ENCODE measurements at places on chromosomes 7 and 10. TPM values are rescaled to one million over a fixed set of nuclear protein-coding genes. Genes with fewer than 3 reads are reported as not detected.

Gene CPA2
- 0.67 TPM for total RNA-seq

Gene CDHR3
- total RNA-seq, result 3.7 TPM

Gene AKR1C8
- not detected for total RNA-seq

DNA sequence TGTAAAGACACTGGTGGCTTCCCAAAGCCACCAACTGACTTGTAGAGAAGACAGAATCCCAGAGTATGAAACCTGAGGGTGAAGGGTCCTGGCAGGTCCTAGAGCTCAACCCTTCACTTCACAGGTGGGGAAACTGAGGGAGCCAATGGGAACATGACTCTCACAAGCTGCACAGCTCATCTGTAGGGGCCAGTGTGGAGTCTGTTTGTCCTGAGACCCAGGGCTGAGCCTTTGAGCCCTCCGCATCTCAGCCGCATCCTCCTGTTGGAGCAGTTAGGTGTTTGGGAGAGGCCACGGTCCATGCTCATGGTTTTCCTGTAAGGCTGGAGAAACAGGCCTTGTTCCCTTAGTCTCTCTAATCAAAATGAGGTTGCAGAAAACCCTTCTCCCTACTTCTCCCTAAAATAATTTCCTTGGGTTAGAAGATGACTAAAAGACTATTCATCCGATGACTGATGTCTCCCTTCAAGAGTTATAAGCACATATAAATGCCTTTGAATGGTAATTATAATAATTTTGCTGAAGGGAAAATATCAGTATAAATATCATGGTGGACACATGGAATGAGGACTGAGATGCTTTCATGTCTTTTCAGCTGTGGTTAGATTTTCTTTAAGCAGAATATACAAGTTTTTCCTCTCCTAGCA, 10.3 kb downstream of the HTRA1 start:
- no peak for DNase-seq

- DNase-seq, result no peak
Measured at GRCh38 chr7:41097501-41097900, 605.4 kb downstream of the INHBA start.

GRCh38 chr7:41189866-41190265, 513.0 kb downstream of the INHBA start:
- no peak for DNase-seq

Gene PON1
- total RNA-seq, result not detected

DNA sequence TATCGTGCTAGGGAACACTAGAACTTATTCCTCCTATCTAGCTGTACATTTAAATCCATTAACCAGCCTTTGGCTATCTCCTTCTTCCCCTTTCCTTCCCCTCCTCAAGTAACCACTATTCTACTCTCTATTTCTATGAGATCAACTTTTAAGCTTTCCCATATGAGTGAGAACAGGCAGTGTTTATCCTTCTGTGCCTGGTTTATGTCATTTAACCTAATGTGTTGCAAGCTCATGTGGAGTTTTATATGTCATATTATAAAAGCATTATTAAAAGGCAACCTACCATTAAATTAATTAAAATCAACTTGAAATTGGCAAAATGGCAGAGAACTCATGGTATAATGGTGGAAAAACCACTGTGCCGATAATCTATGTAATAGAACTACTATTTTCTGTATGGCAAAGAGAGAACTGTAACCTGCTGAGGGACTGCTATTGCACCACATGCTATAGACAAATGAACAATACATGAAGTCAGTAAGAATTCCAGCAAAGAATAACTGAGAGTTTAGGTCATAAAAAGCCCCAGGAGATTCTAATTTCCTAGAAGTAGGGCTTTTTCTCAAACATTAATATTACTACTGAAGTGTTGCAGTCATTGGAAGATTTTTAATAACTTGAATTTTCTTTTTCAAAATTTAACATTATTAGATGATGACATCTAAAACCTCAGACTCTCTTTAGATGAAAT, 81.8 kb downstream of the LRRN3 start:
- no peak for DNase-seq

DNA sequence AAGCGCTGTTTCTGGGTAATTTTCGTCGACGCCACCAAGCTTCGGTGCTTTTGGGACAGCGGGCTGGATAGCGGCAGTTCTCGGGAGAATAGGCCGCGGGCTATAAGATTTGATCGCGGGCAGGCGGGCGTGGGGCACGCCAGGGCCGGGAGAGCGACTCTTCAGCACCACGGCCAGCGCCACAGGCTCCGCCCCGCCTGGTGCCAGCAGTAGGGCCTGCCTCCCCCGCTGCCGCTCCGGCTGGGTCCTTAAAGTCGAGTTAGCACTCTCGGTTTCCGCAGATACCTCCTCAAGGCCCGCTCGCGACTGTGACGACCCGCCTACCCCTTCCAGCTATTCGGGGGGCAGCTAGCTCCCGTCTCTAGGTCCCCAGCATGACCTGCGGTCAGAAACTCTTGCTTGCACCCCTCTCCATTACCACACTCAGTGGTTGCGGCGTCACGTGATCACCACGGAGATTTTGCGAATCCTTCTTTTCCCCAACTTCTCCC, 9.4 kb downstream of the NXPH1 start:
- peak; percentile 80 for DNase-seq

Gene PLXDC2
- total RNA-seq, result 101 TPM

DNA sequence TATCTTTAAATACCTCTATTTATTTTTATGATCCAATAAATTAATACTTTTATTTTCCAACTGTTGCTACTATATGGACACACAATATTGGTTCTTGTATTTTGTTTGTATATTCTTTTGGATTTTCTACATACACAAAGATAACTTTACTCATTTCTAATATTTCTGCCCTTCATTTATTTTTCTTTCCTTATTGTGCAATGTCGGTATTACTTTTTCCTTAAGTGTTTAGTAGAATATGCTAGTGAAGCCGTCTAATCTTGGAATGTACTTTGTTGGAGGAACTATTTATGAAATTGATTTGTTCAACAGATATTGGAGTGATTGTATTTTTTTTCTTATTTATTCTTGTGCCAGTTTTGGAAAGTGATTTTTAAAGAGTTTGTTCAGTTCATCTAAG, 94.0 kb downstream of the ORC5 start:
- no peak for DNase-seq

GRCh38 chr10:47454008-47454779, 29.7 kb downstream of the ANXA8 start:
- DNase-seq, result no peak

Gene TMEM26
- 0.81 TPM for total RNA-seq

Gene ACHE
- total RNA-seq, result 2.8 TPM

Gene ZNF804B
- total RNA-seq, result not detected

- DNase-seq, result no peak
Measured at GRCh38 chr7:94466516-94466915, 43.1 kb upstream of the CASD1 start.

- DNase-seq, result peak; percentile 52
Measured at GRCh38 chr7:158470336-158470735, 117.3 kb downstream of the PTPRN2 start.

Gene JAKMIP3
- total RNA-seq, result 0.62 TPM

DNA sequence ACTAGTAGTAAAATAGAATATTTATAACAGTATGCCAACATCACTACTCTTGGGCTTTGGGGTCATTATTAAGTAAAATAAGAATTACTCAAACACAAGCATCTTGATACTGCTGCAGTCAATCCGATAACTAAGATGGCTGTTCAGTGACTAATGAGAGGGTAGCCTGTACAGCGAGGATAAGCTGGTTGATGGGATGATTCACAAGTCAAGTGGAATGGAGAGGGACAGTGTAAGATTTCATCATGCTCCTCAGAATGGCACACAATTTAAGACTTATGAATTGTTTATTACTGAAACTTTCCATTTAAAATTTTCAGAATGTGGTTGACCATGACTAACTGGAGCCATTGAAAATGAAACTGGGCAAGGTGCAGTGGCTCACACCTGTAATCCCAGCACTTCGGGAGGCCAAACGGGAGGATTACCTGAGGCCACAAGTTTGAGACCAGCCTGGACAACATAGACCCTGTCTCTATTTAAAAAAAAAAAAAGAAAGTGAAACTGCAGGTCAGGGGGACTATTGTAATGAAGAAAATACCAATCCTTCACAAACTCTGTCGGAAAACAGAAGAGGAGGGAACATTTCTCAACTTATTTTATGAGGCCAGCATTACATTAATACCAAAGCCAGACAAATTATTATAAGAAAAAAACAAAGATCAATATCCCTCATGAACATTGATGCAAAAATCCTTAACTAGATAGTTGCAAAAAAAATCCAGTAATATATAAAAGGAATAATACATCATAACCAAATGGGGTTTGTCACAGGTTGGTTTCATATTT, 11.2 kb downstream of the AVL9 start:
- DNase-seq, result no peak

DNA sequence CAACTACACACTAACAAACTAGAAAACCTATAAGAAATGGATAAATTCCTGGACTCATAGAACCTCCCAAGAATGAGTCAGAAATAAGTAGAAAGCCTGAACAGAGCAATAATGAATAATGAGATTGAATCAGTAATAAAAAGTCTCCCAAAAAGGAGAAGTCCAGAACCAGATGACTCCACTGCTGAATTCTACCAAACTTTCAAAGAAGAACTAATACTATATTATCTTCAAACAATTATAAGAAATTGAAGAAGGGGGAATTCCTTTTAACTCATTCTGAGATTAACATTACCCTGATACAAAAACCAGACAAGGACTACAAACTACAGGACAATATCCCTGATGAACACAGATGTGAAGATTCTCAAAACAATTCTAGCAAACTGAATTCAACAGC, 47.8 kb upstream of the CDK6 start:
- no peak for DNase-seq

Gene ELAPOR2
- total RNA-seq, result 17.8 TPM

- no peak for DNase-seq
Measured at GRCh38 chr10:15374156-15374555, 3.1 kb upstream of the FAM171A1 start.

Gene TMEM196
- total RNA-seq, result 1.6 TPM

Gene ADIRF
- total RNA-seq, result 212 TPM

DNA sequence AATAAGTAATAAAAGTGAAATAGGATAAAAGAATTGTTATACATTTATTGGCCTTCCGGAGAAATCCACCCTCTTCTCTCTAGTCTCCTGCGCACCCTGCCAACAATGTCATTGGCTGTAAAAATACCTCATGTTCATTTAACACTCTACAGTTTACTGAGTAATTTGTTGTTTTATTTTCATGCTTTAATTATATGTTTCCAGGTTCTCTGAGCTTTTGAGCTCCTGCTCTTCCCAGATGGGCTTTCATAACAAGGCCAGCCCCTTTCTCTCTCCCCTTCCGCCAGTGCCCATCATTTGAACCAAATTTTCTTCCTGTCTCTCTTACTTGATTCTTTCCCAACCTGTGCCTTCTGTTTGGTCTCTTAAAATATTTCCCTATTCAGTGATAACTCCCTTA, 144.6 kb upstream of the PRSS1 start:
- DNase-seq, result no peak

Gene CACNA2D1
- total RNA-seq, result 39.1 TPM

GRCh38 chr10:34003561-34003960, 669.1 kb upstream of the NRP1 start:
- DNase-seq, result no peak

Measured in posterior vena cava (tissue), 2 donors.